ENCODE measurements at places on chromosomes 3 and 15.

GRCh38 chr3:53161450-53161819 is 426 bp downstream of the PRKCD start:
- DNase-seq = no peak

- DNase-seq = no peak
Measured at GRCh38 chr15:75672646-75673425, 25.1 kb downstream of the SNX33 start.

DNA sequence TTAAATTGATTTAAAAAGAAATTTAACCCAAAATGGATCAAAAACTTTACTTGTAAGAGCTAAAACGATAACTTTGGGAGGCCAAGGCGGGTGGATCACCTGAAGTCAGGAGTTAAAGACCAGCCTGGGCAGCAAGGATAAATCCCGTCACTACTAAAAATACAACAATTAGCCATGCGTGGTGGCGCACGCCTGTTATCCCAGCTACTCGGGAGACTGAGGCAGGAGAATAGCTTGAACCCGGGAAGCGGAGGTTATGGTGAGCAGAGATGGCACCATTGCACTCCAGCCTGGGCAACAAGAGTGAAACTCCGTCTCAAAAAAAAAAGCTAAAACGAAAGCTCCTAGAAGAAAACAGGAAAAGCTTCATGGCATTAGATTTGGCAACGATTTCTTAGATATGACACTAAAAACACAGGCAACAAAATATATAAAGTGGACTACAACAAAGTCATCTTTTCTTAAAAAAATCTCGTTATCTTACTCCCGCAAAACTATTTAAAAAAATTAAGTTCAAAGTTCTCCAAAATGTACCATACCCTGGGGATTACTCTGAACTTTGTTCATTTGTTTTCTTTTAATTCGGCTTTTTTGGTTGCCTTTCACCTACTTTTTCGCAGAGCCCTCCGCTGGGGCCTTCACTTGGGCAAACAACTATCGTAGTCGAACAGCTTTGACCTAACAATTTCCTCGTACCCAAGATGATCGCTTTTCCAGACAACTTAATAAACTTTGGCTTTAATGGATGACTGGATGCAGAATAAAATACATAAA is 2.9 kb downstream of the HDDC3 start:
- no peak for DNase-seq

DNA sequence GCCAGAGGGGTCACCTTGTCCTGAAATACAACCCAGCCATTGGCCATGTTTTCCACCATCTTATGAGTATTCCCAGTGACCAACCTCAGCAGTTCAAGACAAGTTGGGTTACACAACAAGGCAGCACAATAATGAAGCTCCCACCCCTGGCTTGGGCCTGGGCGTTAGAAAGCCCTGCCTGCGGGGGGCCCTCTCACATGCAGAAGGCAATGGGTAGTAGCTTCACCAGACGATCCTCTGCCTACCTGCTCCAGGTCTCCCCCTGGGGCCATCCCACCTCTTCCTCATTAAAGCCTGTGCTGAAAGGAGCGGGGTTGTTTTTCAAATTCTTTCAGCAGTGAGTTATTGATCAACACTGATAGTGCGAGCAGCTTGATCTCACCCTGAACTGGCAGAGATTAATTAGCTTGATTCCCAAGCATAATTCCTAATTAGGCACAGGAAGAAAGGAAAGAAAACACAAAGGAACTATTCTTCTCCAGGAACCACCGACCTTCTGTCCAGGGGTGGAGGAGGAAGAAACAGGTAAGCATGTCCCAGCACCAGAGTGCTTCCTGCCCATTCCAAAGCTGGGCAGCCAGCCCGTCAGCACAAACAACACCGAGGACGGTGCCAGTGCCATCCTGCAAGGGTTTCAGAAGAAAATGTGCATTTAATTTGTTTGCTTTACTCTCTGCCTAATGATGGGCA is 79.7 kb upstream of the CGNL1 start:
- no peak for DNase-seq

GRCh38 chr3:54857343-54857742 is 70.5 kb downstream of the LRTM1 start:
- DNase-seq = no peak

DNA sequence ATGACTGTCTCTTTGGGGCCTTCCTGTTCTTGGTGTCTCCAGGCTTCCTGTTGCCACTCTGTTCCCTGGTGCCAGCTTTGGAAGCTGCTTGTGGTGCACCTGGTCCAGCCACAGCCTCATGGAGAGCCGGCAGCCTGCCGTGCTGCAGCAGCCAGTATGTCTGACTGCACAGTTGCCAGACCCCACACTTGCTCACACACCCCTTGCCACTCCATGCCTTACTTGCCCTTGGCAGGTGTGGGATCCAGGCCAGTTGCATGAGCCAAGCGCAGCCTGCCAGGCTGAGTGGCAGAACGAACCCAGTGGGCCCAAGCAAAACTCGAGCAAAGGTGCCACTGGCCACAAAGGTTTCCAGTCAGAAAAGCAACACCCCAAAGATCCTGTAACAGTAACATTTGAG is 309.2 kb downstream of the DOCK3 start:
- no peak for DNase-seq

DNA sequence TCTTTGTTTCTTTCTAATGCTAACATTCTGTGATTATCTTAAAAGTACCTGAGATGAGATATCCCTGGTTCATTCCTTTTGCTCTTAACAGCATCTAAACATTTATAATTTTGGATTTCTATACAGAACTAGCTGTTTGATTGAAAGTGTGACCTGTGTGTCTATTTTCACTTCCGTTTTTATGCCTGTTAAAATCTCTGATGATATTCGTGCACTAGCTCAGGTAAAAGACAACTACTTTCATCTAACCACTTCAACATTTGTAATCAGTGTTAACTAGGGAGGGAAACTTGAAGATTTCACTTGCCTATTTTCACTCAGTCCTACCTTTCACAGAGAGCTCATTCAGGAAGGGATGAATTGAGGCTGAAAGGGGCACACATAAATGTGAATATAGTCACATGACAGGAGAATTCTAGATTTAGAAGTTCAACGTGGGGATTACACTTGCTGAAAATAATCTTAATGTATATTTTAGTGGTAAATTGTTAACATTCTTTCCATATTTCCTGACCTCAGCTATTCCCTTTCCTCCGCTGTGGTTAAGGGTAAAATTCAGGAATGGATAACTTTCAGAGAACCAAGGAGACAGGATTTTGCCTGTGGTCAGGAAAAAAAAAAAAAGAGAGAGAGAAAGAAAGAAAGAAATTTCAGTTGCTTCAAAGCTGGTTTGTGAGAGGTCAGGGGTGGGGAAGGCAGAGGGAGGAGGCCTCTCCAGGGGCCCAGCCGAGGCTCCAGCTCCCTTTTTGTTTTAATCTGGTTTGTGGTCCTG is 159.8 kb upstream of the TSC22D2 start:
- no peak for DNase-seq

DNA sequence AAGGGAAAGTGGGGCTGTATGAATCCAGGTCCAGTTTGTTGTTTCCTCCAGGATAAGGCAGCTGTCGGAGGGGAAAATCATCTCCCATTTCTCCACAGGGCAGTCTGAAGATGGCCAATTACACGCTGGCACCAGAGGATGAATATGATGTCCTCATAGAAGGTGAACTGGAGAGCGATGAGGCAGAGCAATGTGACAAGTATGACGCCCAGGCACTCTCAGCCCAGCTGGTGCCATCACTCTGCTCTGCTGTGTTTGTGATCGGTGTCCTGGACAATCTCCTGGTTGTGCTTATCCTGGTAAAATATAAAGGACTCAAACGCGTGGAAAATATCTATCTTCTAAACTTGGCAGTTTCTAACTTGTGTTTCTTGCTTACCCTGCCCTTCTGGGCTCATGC is 911 bp downstream of the CCRL2 start:
- no peak for DNase-seq

DNA sequence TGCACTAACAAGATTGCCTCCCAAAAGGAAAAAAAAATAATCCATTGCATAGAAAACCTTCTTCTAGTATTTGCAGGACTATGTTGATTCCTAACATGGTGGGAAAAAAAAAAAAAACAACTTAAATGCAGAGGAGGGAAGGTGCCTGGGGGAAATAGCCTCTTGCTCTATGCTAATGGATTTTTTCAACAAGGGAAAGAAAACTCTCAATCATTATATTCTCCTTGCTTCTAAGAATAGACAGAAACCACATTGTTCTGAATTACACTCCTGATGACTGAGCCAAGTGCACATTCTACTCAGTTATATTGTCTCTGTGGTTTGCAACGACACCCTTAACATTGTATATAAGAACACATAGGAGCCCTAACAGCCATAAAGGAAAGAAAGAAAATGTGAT is 760.2 kb downstream of the NAALADL2 start:
- no peak for DNase-seq
